ENCODE measurements at places on chromosomes 16 and 17.

- DNase-seq: no peak
Measured at GRCh38 chr17:34578016-34578415, 1.4 kb upstream of the TMEM132E start.

GRCh38 chr16:23008041-23008440 lies 141.2 kb downstream of the USP31 start:
- DNase-seq: no peak

DNA sequence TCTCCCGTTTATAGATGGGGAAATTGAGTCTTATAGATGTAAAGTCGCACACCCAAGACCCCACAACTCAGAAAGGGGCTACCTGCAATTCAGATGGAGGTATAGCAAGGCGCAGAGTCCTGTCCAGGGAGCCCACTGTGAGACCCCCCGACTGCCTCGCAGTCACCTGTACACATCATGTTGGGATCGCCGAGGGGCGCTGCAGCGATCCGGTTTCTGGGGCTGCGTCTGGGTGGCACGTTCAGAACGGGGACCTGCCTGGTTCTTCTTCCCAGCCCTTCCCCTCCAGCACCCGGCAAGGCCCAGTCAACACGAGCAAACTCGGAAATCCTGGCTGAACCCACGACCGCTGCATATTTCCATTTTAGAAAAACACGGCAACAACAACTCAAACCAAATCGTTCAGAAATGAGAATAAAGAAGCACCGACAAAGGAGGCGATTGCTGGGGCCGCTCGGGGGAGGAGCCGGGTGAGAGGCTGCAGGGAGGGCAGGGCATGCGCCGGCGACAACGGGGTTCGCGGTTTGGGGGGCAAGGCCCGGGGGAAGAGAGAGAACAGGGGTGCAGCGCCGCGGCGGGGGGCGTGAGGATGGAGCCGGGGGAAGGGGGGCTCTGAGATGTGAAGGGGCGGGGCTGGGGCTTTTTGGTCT lies 643 bp downstream of the HSDL1 start:
- peak; percentile 14 for DNase-seq

GRCh38 chr17:73644145-73645049 lies at the start of gene SDK2:
SDK2 (minus strand) TSS chr17:73644445; CDS start chr17:73644088, 357 bp downstream.
- DNase-seq: no peak

- DNase-seq: no peak
Measured at GRCh38 chr17:37650419-37651003, 7.3 kb upstream of the DDX52 start.

- peak; percentile 28 for DNase-seq
Measured at GRCh38 chr17:69246726-69247375, 18.2 kb upstream of the ABCA10 start.

DNA sequence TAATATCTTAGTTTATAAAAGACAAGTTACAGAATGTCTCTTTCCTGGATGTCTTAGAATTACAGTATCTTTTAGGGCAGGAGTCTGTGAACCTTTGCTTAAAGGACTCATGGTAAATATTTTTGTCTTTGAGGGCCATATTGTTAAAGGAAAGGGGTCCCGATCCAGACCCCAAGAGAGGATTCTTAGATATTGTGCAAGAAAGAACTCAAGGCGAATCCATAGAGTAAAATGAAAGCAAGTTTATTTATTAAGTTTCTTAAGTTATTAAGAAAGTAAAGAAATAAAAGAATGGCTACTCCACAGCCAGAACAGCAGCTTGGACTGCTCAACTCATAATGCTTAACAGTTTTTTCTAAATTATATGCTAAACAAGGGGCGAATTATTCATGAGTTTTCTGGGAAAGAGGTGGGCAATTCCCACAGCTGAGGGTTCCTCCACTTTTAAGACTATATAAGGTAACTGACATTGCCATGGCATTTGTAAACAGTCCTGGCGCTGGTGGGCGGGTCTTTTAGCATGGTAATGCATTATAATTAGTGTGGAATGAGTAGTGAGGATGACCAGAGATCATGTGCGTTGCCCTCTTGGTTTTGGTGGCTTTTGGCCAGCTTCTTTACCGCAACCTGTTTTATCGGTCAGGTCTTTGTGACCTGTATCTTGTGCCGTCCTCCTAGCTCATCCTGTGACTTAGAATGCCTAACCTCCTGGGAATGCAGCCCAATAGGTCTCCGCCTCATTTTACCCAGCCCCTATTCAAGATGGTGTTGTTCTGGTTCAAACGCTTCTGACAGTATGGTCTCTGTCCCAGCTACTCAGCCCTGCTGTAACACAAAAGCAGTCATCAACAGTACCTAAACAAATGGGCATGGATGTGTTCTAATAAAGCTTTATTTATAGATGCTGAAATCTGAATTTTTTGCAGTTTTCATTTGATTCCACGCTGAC lies 53.2 kb downstream of the BMERB1 start:
- DNase-seq: no peak

DNA sequence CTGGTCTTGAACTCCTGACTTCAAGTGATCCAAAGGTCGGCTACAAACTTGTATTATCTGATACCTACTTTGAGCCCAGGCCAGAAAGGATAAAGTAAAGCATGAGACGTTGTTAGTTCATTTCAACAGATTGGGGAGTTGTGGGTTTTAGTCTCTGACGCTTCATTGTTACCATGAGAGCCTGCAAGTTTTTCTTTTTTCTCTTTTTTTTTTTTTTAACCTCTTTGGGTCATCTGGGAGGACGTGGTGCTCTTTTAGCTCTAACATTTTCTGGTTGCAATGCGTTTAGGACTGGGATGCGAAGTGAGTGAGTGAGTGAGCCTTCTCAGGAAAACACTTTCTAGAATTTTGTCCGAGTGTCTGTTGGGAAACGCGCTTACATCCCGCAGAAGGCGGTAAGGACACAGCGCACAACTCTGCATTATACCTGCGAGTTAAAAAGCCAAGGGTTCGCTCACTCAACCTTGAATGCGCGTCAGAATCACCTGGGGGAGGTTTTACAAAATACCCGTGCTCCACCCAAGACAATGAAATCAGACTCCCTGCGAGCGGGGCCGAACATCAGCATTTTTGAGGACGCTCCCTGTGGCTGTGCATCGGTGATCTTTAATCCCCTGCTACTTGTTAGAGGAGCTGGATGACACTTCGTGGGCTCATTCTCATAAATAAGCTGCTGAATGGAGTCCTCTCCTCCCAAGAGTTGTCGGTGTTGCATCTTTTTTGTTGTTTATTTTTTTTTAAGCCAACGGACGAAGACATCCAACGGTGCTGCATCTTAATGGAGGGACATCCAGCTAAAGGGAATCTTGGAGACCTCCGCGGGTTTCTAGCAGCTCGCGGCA lies 629 bp upstream of the RNF135 start:
- peak; percentile 66 for DNase-seq

GRCh38 chr17:75490173-75490743 lies 25.1 kb downstream of the CASKIN2 start:
- no peak for DNase-seq

GRCh38 chr17:11954936-11955335 lies 42.3 kb downstream of the ZNF18 start:
- no peak for DNase-seq

GRCh38 chr16:55643161-55643970 lies 12.4 kb upstream of the SLC6A2 start:
- DNase-seq: no peak

DNA sequence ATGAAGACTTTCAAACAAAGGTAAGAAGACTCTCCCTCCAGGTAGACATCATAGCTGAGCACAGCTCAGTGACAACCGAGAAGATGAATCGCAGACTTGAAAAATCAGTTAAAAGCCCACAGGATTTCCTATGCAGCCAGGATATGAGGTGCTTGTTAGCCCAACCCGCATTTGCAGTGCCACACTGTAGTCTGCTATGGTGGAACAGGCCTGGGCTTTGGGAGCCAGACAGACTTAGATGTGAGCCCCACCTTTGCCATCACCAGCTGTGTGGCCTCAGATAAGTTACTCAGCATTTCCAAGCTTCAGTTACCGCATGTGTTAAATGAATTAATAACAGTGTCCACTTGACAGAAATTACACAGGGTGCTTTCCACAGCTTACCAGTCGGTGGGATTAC lies 204.4 kb upstream of the HS3ST3A1 start:
- no peak for DNase-seq

GRCh38 chr16:287298-287811 lies 4.4 kb downstream of the PDIA2 start:
- no peak for DNase-seq

DNA sequence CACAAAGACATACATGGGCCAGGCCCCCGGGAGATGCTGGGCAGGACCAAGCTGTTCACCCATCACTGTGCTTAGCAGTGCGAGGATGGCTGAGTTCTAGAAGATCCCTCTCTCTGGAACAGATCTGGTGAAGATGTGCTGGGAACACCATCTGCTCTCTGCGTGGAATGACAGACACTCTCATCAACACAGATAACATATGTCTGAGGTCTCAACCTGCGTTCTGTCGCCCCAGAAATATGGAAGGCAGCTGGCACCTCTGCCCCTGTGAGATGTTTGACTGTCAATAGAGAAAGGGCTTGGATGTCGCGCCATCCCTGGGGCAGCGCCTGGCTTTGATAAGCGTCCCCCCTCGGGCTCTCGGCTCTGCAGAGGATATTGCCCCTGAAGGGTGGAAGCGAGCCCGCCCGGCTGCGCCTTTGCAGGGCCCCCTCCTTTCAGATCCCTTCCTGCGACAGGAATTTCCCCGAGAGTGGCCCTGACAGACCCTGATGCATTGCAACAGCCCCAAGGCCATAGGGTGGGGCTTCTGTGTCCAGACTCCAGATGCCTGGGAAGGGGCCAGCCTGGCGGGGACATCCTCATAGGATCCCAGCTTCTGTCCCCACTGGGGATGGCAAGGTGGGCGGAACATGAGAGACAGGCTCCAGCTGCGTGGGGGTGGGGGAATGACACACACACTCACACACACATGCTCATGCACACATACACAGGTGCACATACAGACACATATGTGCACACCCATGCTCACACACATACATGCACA lies 86.9 kb upstream of the ZNF469 start:
- DNase-seq: no peak
